ENCODE measurements at places on chromosomes 1 and 21.

GRCh38 chr1:18385239-18385790 lies 95.4 kb upstream of the KLHDC7A start:
- no peak overlapping the region for H3K27ac ChIP-seq
- no peaks in the 10 kb centered on the region for H3K36me3 ChIP-seq
- DNase-seq = no peak
- H3K27me3 ChIP-seq = peaks cover 53% of the 10 kb centered on the region

GRCh38 chr1:184596950-184597645 lies 157.6 kb downstream of the EDEM3 start:
- H3K27ac ChIP-seq = no peak overlapping the region
- no peaks in the 10 kb centered on the region for H3K4me1 ChIP-seq
- DNase-seq = no peak
- no peaks in the 10 kb centered on the region for H3K36me3 ChIP-seq
- no peak overlapping the region for H3K4me3 ChIP-seq
- H3K27me3 ChIP-seq = no peaks in the 10 kb centered on the region

DNA sequence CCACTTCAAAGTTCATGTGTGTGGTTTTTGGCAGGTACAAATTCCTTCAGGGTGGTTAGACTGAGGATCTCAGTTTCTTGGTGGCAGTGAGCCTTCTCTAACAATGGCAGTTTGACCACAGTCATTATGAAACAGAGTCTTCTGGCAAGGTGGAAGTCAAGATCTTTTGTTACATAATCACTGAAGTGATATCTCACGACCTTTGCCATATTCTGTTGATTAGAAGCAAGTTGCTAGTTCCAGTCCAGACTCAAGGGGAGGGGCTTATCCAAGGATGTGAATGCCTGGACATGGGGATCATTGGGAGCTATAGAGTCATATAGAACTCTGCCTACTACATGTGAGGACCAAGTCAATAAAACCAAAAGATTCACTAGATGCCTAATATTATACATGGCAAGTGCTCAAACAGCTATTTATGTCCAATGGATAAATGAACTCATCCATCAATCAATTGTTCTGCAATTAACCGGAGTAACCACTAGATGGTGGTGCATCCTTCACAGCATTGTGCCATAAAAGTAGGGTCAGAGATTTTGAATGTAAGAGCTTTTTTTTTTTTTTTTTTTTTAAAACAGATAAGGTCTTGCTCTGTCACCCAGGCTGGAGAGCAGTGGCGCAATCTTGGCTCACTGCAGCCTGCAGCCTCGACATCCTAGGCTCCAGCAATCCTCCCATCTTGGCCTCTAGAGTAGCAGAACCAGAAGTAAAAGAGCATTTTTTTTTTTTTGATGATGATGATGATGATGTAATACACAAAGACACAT lies 131.9 kb downstream of the CRB1 start:
- DNase-seq = no peak
- no peaks in the 10 kb centered on the region for H3K36me3 ChIP-seq
- H3K27me3 ChIP-seq = peaks cover 9% of the 10 kb centered on the region
- H3K4me3 ChIP-seq = no peak overlapping the region

DNA sequence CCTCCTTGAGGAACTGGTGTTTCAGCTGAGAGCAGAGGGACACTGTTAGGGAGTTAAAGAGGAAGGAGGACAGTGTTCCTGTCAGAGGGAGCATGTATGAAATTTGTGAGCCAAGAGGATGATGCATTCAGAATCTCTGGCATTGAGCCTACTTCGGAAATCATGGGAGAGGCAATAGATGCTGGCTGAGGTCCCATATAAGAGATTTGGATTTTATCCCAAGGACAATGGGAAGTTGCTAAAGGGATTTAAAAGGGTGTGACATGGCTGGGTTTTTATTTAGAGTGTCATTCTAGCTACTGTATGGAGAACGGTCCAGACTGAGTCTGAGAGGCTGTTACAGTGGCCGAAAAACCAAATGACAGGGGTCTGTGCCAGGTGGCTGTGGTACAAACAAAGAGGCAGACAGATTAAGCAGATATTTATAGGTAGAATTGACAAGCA lies 403.2 kb upstream of the B3GALT2 start:
- no peak for DNase-seq
- H3K36me3 ChIP-seq = no peaks in the 10 kb centered on the region
- peaks cover 19% of the 10 kb centered on the region for H3K4me1 ChIP-seq
- no peak overlapping the region for H3K27ac ChIP-seq
- H3K27me3 ChIP-seq = no peaks in the 10 kb centered on the region

DNA sequence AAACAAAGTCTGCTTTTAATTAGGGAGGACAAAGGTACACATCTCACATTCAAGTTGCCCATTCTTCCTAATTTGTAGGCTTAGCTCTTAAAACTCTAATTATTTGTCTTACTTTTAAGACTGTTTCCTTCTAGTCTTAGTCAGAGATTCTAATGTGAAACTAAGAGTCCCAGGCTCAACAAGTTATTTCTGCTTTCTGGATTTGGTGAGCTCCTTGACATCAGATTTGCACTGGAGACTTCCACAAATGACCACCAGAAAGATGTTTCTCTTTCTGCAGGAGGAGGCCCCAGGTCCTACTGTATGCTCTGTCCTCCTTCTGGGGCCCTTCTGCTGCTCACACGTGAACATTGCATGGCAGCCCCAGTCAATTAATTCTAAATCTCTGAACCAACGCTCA lies 194.2 kb upstream of the JUN start:
- H3K27ac ChIP-seq = no peak overlapping the region
- no peaks in the 10 kb centered on the region for H3K36me3 ChIP-seq
- no peak overlapping the region for H3K4me3 ChIP-seq
- H3K27me3 ChIP-seq = no peaks in the 10 kb centered on the region
- H3K4me1 ChIP-seq = peaks cover 13% of the 10 kb centered on the region

- no peaks in the 10 kb centered on the region for H3K27me3 ChIP-seq
- H3K27ac ChIP-seq = no peak overlapping the region
- DNase-seq = no peak
- no peaks in the 10 kb centered on the region for H3K36me3 ChIP-seq
Observed at GRCh38 chr1:2980073-2980791, 41.0 kb upstream of the ACTRT2 start.

DNA sequence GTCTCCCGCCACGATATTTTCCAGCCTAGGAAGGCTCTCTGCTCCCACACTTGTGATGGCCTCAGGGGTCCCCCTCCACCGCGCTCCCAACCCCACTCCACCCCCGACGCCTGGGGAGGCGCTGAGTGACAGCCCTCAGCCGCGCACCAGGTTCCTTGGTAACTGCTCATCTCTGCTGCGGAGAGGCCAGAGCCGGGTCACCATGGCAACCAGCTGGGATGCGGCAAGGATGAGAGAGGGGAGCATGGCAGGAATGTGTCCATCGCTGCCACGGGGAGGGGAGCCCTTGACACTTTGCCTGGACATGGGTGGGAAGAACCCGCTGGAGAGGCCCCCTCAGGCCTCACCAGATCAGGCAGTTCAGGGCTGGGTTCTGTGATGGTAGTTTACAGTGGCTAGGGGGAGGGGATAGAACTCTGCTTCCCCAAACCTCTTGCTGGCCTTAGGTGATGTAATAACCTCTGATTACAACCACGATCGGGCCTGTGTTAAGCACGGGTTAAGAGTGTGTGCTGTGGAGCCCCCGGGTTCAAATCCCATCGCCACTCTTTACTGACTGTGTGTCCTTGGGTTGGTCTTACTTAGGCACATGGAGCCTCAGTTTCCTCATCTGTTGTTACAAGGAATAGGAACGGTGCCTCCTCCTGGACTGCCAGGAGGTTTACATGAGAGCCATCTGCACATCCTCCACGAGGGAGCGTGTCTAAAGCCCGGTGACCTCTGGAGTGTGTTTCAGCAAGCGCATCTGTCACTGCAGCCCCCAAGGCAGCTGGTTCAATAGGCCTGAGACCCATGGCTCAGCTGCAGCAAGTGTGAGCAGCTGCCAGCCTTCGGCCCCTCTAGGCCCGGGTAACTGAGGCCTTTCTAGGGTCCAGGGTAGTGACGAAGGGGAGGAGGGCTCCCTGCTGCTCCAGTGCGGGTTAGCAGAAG lies 6.3 kb downstream of the KIF17 start:
- DNase-seq = no peak
- peaks cover 4% of the 10 kb centered on the region for H3K4me1 ChIP-seq
- H3K27ac ChIP-seq = no peak overlapping the region
- peaks cover 29% of the 10 kb centered on the region for H3K27me3 ChIP-seq

- H3K27ac ChIP-seq = no peak overlapping the region
- peaks cover 26% of the 10 kb centered on the region for H3K4me1 ChIP-seq
Observed at GRCh38 chr1:211683396-211684297, 8.2 kb upstream of the NEK2 start.

DNA sequence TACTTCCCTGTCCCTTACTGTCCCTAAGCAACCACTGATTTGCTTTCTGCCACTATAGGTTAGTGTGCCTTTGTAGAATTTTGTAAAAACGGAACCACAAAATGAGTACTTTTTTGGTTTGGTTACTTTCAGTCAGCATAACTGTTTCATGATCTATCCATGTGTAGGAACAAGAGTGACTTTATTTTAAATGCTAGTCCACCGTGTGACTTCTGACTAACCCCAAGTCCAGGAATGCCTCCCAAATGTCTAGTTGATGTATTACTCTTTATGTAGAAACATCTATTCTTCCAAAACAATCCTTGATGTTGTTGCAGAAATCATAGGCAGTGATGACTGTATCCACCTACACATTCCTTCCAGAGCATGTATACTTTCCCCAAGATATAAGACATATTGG lies 21.3 kb downstream of the ATPAF1 start:
- H3K36me3 ChIP-seq = peaks cover 71% of the 10 kb centered on the region
- DNase-seq = no peak
- H3K27ac ChIP-seq = no peak overlapping the region
- peaks cover 11% of the 10 kb centered on the region for H3K4me1 ChIP-seq
- H3K27me3 ChIP-seq = no peaks in the 10 kb centered on the region
- H3K4me3 ChIP-seq = no peak overlapping the region

DNA sequence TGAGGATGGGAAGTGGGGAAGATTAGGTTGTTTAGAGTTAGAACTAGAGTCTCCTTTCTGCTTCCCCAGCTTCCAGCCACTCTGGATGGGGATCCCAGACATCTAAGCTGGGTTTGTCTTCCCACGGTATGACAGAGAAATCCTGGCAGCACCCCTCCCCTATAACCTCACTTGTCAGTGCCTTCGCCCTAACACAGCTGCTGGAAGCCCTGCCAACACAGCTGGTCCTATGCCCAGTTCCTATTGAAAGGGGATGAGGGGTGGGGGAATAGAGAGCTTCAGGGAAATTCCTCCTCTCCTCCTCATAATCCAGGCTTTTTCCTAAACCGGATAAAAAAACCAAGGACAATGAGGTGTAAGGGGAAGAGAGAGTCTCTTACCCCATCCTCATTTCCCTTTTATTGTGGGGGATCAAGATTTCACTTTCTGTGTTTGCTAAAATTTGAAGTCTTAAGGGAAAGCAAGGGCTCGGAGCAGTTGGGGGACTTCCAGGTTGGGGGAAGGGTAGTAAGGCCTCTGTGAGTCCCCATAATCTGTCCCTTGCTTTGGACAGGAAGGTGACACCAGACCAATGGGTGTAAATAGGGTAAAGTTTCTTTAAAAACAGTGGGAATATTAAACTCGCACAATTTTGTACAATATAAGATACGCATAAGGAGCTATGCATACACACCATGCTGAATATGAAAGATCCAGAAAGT lies 590 bp downstream of the TMOD4 start:
- H3K4me3 ChIP-seq = no peak overlapping the region
- H3K36me3 ChIP-seq = peaks cover 87% of the 10 kb centered on the region
- no peaks in the 10 kb centered on the region for H3K27me3 ChIP-seq
- peak overlapping the region; percentile 75 for H3K27ac ChIP-seq
- H3K4me1 ChIP-seq = no peaks in the 10 kb centered on the region

DNA sequence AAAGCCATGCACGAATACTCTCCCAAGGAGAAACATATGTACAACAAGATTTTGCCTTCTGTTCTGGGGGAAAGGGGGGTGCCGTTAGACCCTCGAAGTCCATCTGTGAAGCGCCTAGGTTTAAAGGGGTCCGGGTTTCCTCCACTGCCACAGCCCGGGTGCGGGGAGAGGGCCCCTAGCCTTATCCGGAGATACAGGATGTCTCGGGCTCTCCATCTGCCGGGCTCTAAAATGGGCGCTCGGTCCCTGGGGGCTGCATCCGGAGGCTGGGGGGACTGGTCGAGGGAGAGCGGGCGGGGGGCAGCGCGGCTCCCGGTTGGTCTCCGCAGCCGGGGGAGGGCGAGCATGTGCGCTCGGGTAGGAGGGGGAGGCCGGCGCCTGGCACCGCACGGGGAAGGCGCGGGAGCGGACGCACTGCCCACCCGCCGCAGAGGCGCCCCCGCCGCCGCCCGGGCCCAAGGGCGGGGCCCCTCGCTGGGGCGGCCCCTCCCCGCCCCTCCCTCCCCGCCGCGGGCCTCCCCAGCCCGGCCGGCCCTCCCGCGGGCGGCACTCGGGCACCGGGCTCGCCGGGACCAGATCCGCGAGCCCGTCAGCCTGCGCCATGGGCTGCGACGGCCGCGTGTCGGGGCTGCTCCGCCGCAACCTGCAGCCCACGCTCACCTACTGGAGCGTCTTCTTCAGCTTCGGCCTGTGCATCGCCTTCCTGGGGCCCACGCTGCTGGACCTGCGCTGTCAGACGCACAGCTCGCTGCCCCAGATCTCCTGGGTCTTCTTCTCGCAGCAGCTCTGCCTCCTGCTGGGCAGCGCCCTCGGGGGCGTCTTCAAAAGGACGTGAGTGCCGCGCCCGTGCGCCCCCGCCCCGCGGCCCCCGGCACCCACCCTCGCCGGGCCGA lies 63.1 kb downstream of the ELK4 start:
- no peak overlapping the region for H3K27ac ChIP-seq
- H3K4me3 ChIP-seq = peak overlapping the region; percentile 51
- DNase-seq = no peak
- H3K4me1 ChIP-seq = peaks cover 3% of the 10 kb centered on the region

DNA sequence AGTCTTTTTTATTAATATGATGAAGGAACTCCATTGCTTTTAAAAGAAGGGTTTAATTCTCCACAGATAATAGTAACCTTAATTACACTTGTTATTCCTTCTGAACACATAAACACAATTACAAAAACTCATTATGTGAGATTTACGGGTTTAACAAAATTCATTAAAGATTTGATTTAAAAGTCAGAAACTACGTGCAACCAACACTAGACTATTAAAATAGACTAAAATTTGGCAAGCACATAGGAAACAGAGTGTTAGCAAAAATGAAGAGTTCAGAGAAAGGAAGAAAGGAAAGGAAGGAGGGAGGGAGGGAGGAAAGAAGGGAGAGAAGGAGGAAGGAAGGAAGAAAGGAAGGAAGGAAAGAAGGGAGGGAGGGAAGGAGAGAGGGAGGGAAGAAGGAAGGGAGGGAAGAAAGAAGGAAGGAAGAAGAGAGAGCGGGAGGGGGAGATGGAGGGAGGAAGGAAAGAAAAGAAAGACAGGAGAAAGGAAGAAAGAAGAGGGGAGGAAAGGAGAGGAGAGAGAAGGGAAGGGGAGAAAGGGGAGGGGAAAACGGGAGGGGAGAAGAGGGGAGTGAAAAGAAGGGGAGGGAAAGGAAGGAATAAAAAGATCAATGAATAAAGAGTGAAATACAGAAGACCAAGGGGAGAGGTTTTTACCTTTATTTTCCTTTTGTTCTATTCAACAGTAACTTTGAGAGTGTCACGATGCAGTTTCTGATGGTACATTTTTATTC lies 123.4 kb upstream of the LYPLAL1 start:
- no peaks in the 10 kb centered on the region for H3K36me3 ChIP-seq
- no peak for DNase-seq
- no peaks in the 10 kb centered on the region for H3K27me3 ChIP-seq
- H3K4me1 ChIP-seq = no peaks in the 10 kb centered on the region
- H3K27ac ChIP-seq = no peak overlapping the region
- no peak overlapping the region for H3K4me3 ChIP-seq
